ENCODE measurements at places on chromosomes 6 and 20. TPM values are rescaled to one million over a fixed set of nuclear protein-coding genes. Genes with fewer than 3 reads are reported as not detected.

KCNG1 gene
- 27.5 TPM for total RNA-seq

TFAP2C gene
- 6.9 TPM for total RNA-seq

CALHM4 gene
- total RNA-seq = not detected

CLPSL2 gene
- not detected for total RNA-seq

OR12D3 gene
- total RNA-seq = not detected

NCR2 gene
- total RNA-seq = not detected

GJA1 gene
- 17.5 TPM for total RNA-seq

MATN4 gene
- not detected for total RNA-seq

All from parietal lobe (tissue), 2 donors.